ENCODE measurements at places on chromosomes 11 and 22.

- no peak for DNase-seq
These were observed 709.7 kb downstream of the NTM start for GRCh38 chr11:132080127-132080526.

DNA sequence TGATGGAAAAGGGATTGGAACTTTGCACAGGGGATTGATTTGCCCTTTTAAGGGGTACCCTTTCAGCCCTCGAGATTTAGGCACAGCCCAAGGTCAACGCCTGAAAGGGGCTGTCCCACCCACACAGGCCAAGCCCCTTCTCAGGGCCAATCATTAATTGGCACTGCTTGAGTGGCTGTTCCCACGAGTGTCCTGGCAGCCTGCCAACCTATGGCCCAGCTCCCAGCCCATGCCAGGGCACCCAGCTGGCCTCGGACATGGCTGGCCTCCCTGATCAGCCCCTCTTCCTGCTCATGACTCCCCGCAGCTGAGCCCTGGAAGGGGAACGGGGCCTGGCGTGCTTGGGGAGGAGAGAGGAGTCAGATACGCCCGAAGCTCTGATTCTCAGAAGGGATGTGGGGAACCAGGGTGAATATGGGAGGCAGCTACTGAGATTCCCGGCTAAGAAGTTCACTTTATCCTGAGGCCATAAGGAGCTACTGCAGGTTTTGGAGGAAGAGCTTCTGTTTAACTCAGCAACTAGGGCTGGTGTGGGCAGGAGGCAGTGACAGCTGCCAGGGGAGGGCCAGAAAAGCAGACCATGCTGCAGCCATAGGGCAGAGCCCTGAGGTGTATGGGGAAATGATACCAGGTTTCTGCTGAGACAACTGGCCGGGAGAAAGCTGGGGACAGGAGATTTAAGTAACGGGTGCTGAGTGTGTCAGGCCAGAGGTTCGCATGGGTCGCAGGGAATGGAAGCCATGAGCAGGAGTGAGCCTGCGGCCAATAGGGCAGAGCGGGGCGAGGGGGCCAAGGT is 30.0 kb downstream of the WNT7B start:
- DNase-seq: no peak

GRCh38 chr11:34382532-34383276 is 24.9 kb upstream of the ABTB2 start:
- DNase-seq: no peak

DNA sequence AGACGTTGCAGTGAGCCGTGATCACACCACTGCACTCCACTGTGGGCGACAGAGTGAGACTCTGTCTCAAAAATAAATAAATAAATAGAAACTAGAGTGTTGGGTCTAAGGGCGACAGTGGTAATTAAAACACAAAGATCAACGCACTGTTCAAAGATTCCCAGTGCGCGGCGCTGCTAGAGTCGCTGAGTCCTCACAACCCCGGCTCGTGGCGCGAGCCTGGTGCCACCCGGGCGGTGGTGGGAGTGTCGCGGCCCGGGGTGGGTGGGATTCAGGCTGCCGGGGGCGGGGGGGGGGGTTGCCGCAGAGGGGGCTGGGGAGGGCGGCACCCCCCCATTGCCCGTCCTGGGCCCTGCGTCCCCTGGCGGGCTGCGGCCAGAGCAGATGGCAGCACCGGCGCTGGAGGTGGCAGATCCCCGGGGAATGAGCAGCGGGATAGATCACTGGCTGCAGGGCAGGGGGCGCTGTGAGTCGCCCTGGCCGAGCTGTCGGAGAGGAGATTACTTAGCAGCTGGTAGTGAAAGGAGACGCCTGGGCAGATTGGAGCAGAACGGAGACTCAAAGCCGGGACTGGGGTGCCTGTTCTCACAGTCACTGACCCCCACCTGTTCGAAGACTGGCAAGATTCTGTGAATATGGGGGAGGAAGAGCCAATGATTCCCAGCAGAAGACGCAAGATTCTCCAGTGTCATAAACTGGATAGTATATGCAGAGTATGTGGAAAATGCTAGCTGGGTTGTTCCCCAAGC is 30.2 kb upstream of the APOBEC3A start:
- DNase-seq: no peak

DNA sequence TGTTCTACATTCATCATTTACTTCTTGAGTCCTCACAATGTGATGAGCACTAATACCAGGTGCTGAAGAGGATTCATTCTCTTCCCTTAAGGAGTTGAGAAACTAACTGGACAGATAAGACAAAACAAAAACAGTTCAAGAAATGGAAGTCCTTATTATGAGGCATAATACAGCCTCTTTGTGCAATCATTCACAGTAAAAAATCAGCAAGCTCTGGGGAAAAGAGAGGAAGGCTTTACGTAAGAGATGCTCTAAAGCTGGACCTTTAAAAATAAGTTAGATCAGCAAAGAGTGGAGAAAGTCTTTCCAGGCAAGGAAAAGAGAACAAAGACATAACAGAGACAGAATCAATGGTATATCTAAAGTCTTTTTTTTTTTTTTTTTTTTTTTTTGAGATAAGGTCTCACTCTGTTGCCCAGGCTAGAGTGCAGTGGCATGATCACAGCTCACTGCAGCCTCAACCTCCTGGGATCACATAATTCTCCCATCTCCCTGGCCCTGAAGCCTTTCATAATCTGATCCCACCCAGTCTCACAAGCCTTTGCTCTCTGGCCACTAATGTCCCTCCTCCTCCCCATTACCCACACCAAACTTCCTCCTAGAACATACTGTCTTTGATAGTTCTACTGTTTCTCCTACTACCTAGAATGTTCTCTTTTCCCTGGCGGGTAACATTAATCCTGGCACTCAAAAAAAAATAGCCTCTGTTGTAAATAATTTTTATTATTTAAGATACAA is 40.9 kb downstream of the MRTFA start:
- DNase-seq: no peak

- no peak for DNase-seq
These were observed 16.7 kb downstream of the BCL9L start for GRCh38 chr11:118908901-118909618.

GRCh38 chr11:638631-639331 is 1.7 kb downstream of the DRD4 start:
- no peak for DNase-seq

- DNase-seq: no peak
These were observed 757.5 kb downstream of the NELL1 start for GRCh38 chr11:21426931-21427330.

DNA sequence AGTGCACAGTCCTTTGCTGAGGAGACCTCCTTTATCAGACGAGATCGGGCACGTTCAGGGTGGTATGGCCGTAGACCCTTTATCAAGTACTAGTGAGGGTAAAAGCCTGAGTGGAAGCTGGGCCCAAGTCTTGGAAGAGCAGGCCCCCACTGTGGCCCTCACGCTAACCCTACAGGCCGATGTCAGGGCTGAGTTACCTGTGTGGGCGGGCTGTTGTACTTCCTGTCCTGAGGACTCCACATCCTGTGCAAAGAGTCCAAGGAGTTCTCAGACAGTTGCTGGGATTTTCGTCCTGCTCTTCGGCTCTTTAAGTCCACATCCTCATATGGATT is 34.9 kb downstream of the RPL27A start:
- no peak for DNase-seq

GRCh38 chr22:42695294-42695693 is 25.4 kb downstream of the A4GALT start:
- DNase-seq: no peak

DNA sequence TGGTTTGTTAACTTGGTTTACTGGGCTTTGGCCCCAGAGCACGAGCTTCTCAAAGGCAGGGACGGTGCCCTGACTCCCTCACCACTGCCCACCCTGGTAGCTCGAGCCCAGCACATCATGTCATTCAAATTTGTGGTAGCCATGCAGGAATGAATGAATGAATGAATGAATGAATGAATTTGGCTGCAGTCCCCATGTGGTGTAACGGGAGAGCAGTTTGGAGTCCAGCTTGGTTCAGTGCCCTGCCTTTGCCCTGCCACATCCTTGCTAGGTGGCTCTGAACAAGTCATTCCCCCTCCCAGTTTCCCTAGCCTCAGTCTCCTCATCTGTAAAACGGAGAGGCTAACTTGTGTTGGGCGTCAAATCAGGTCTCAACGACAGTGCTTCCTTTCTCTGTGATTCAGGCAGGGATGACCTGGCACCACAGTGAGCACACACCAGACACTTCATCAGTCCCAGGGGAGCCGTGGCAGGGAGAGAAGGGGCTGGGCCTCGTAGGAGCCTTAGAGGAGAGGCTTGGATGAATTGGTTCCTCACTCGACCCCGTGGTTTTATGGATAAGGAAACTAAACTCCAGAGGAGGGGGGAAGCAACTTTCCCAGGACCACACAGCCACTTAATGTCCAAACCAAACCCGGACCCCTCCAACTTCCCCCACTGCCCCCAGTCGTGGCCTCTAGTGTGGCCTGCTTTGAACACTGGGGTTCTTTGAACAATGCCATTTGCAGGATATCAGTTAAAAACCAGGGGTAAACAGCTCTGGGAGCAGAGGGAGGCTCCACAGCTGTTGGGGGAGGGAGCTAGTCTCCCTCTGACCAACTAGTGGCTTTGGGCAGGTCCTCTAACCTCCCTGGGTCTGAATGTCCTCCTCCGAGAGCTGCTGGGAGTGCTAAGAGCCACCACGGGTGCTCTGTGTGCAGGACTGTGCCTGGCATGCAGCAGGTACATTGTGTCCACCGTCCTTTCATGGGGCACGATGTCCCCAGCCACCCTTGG is 86.2 kb downstream of the CACNA1I start:
- DNase-seq: no peak

DNA sequence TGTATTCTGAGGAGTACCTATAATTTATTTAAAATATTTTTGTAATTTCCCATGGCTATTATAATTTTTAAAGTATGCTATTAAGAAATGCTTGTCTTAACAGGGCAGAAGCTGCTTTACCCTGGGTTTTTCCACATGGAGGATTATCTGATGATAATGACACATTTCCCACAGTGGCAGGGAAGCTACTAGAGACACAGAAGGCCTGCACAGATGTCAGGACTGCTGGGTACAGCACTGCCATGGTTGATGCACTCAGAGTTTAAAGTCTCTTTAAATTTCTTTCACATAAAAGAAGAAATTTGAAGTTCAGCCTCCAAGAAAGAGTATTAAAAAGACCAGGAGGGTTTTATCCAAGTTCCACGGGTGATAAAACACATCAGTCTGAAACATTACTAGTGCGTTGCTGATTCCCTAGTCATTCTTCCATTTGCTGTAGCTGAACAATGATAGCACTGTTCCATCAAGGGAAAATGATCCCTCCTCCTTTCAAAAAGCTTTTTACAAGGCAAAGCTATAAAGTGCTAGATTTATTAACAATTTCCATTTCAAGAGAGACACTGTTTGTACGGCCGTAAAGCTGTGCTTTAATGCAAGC is 363.0 kb downstream of the CNTN5 start:
- DNase-seq: no peak

GRCh38 chr11:68115285-68115684 is 5.9 kb downstream of the CHKA start:
- DNase-seq: no peak

DNA sequence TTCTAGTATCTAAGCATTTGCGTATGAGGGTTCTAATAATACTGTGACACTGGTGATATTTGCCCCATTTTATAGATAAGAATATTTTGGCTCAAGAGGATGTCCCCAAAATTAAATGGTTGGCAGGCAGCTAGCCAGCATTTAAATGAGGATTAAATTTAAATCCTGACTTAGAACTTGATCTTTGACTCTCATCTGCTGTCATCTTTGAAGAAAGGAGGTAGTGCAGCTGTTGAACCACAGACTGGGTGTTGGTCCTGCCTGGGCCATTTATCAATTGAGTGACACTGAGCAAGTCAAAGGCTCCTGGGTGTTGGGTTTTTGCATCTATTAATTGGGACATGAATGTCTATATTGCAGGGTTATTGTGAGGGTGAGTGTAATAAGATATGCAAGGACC is 112.3 kb downstream of the INSC start:
- no peak for DNase-seq

DNA sequence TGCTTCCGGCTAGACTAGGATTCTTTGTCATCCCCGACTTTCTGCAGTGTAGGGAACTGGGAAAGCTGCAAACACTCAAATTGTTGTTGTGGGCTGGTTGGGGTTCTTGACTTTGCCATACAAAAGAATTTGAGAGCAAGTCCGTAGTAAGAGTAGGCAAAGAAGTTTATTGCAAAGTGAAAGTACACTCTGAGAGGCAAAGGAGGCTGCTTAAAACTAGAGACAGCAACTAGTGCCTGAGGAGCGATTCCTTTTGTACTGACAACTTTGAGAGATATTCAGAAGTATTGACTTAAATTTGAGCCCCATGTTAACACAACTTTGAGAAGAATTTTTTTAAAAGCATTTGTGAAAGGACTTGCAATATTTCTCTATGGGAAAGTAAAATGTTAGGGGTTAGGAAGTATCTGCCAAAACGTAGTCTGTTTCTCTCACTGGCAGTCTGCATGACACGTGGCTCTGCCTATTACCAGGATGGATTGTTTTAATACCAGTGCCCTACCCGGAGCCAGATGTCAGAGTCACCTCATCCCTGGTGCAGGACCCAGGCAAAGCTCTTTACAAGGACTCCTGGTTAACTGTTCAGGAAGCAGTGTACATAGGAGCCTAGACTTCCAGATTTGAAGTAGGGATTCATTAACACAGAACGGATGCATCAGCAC is 85.0 kb upstream of the CLPB start:
- DNase-seq: no peak

DNA sequence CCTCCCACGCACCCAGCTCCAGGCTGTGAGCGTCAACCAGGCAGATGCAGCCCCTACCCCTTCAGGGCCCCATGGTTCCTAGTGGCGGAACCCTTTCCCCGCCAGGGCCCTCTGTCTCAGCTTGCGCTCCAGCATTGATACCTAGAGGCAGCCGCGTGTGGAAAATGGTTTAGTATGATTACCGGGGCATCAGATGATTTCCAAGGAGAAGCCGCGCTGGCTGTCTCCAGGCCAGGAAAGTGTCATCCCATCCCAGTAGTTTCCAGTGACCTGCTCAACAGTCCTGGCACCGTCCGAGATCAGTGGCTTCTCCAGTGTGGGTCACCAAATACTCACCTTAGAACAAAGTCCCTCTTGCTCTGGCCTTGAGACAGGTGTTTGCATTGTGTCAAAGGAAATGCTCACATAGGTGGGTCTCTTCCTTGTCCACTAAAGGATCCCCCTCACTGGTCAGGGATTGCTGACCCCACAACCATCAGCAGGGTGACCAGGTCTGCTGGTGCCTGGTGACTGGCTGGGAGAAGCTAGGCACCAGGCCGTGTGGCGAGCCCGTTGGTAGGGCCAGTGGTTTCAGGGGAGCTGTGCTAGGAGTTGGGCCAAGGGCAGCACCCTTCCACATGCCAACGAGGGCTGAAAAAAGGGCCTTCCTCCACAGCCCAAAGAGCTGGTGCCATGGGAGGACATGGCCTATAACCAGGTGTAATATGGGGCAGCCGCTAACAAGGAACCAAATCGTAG is 109.4 kb downstream of the MORC2 start:
- no peak for DNase-seq

- no peak for DNase-seq
These were observed 14.7 kb upstream of the APOBEC3A start for GRCh38 chr22:38942702-38943101.

- no peak for DNase-seq
These were observed 33.6 kb downstream of the USH1C start for GRCh38 chr11:17510507-17511206.

- no peak for DNase-seq
These were observed 28.9 kb downstream of the SLC22A12 start for GRCh38 chr11:64619811-64620380.

- no peak for DNase-seq
These were observed 55.4 kb downstream of the HSD17B12 start for GRCh38 chr11:43735961-43736360.

Data from NCI-H345 (cell line).